ENCODE measurements at places on chromosomes 7 and 10.

DNA sequence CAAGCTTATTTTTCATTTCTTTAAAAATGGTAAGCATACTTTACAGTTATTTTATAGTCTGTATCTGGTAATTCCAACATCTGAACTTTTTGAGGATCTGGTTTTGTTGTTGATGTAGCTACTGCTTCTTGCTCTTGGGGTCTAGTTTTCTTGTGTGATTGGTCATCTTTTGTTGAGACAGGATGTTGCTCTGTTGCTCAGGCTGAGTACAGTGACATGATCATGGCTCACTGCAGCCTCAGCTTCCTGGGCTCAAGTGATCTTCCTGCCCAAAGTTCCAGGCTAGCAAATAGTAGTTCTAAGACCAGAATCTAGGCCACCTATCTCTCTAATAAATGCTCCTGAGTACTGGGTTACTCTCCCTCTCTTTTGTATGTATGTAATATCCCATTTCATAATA is 75.7 kb downstream of the NRCAM start:
- DNase-seq: no peak

- DNase-seq: no peak
Measured at GRCh38 chr7:108027239-108027638, 24.3 kb upstream of the LAMB1 start.

- DNase-seq: no peak
Measured at GRCh38 chr7:21338728-21339164, 89.1 kb upstream of the SP4 start.

GRCh38 chr7:13845601-13846000 is 143.9 kb downstream of the ETV1 start:
- no peak for DNase-seq

GRCh38 chr10:35959252-35959651 is 317.2 kb upstream of the FZD8 start:
- no peak for DNase-seq

- no peak for DNase-seq
Measured at GRCh38 chr7:155597753-155598140, 46.7 kb upstream of the RBM33 start.

DNA sequence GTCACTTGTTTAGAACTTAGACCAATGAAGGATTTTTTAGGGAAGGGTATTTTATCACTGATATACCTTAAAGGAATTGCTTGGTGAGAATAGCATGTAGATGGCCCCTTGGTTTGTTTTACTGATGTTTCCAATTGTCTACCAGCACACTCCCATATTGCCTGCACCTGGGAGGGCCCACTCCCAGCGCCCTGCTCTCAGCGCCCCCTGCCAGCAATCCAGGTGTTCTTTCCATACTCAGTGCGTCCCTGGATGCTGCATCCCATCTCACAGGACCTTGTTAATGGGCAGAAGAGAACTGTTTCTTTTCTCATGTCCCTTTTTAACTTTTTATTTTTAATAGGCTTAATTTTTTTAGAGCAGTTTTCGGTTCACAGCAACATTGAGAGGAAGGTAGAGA is 24.1 kb upstream of the SFRP5 start:
- no peak for DNase-seq

- no peak for DNase-seq
Measured at GRCh38 chr10:106765928-106766327, 398.6 kb downstream of the SORCS1 start.

Measured in activated CD4-positive, CD25-positive, alpha-beta regulatory T cell treated with anti-CD3 and anti-CD28 coated beads, Interleukin-2, amount 50 U/mL, for 72 hours (primary cell).